ENCODE measurements at places on chromosomes 2 and 18. TPM values are rescaled to one million over a fixed set of nuclear protein-coding genes. Genes with fewer than 3 reads are reported as not detected.
A peak's percentile ranks its signal among the peaks of the same experiment; 100 is the strongest.

Gene LTBP1
- 398 TPM for total RNA-seq

Gene SRD5A2
- not detected for total RNA-seq

Gene PLEKHH2
- total RNA-seq = 4.9 TPM

Gene FAM124B
- total RNA-seq = not detected

Gene GTF2A1L
- total RNA-seq = not detected

Gene SFT2D3
- total RNA-seq = 7.1 TPM

Gene ACKR3
- 56.6 TPM for total RNA-seq

Gene GLI2
- 37.0 TPM for total RNA-seq

Gene EVX2
- total RNA-seq = not detected

Gene DNER
- not detected for total RNA-seq

Gene MC4R
- not detected for total RNA-seq

DNA sequence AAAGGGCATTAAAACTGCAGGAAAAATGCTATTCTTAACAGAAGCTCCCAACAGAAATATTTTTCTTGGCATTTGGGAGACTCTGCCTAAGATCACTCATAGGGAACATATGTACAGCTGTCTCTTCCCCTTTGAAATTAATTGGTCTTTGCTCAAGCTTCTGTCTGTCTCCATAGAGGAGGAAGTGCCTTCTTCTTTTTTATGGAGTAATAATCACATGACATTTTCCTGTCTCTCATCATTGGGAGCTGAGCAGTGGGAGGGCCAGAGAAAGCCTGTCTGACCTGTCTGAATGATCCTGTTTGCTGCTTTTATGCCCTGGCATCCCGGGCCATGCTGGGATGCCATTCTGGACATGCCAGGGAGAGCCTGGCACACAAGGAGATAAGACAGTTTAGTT, 145.6 kb downstream of the AQP4 start:
- no peak for DNase-seq

- DNase-seq = no peak
Observed at GRCh38 chr2:217360781-217361482, 501.1 kb upstream of the TNP1 start.

- DNase-seq = no peak
Observed at GRCh38 chr2:69466728-69467127, 29.5 kb upstream of the NFU1 start.

GRCh38 chr2:147181351-147182029, 663.3 kb upstream of the ACVR2A start:
- DNase-seq = no peak

GRCh38 chr2:72134997-72135800, 12.5 kb downstream of the CYP26B1 start:
- peak; percentile 79 for DNase-seq

DNA sequence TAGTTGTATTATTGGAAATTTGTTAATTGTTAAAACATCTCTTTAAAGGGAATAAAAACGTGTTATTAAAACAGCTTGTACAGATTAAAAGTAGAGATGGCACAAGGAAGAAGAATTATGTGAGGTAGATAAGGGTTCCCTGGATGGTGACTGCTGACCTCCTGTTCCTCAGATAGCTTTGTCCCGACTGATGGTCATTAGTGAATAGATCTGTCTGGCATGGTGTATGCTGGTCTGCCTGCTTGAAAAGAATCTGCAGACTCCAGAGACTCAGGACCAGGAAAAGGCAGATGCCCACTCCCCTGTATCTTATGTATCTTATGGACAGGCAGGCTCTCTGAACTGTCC, 5.6 kb upstream of the FARP2 start:
- no peak for DNase-seq

DNA sequence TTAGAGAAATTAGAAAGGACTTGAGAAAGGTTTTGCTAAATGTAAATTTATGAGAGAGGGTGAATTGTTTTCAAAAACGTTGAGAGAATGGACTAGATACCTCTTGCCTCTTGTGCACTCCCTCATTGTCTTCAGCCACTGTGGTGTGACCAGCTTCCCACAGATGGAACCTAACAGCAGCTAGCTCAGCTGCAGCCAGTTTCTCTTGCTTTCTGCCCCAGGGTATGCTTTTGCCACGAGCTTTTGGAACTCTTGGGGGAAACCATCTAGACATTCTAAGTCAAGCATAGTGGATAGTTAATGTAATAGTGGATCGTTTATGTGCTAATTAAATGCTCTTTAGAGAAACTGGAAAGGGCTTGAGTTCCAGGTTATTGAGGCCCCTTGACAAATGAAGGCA, 288.2 kb downstream of the CTNNA2 start:
- DNase-seq = no peak

GRCh38 chr2:60306267-60306861, 247.1 kb downstream of the BCL11A start:
- no peak for DNase-seq

GRCh38 chr2:237182422-237183123, 96.9 kb downstream of the COPS8 start:
- no peak for DNase-seq

DNA sequence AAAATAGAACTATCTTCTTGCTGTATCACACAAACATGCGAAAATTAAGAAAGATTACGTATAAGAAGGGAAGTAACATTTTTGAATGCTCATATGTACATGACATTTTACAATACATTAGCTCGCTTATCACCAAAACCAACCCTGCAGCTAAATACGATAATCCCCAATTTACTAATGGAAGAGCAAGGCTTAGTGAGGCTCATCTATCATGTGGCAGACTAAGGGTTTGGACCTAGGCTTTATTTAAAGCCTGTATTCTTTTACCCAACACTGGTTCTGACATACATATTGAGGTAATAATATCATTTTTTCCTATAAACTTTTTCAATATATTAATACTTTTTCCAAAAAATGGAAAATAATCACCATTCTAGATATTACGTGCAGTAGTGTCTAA, 116.8 kb upstream of the TTC39C start:
- no peak for DNase-seq

DNA sequence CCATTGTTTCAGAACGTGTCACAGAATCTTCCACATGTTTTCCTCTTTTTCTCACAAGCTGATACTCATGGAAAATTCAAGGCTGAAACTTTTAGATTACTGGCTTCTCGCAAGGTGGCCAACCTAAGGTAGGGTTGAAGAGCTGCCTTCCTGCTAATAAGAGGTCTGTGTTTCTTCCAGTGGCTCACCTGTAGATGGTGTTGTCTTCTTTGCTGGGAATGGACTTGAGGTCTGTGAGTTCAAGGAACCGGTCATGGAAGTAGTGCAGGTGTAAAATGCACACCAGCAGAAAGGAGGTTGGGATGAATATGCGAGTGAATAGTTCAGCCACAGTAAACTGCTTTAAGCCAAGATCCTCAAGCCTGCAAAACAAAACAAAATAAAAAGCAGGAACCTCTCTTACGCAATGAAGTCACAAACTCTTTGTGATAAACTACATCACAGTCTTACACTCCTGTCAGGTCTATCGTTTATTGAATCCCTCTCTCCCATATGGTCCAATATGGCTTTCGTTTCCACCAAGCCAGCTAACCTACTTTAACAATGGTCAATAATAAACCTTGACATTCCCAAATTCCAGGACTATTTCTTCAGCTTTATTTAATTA, 258.9 kb downstream of the NAPG start:
- DNase-seq = no peak

- DNase-seq = no peak
Observed at GRCh38 chr2:75560022-75560767, 544 bp downstream of the EVA1A start.

- DNase-seq = no peak
Observed at GRCh38 chr18:11512096-11513025, 97.0 kb upstream of the SLC35G4 start.

GRCh38 chr2:24613154-24613814, 122.2 kb downstream of the NCOA1 start:
- DNase-seq = no peak

DNA sequence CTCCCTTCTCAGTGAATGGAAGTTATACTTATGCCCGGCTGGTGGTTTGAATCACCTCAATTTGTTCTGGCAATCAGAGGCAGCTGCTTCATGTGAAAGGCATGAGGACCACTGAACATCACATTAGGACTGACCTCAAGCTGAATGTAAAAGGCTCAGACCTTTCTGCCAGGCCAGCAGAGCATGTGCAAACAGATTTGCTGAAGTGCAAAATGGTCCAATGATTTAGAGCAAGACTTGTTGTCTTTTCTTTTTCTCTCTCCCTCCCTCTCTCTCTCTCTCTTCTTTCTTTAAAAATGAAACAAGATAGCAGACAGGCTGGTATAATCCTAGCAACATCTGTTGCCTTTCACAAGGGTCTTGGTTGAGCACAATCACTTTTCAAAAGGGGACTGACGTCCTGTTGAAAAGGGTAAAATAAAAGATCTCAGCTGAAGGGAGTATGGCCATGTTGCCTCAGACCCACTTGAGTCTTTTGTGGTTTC, 13.3 kb upstream of the CDH7 start:
- no peak for DNase-seq

GRCh38 chr2:168448980-168449379, 7.1 kb upstream of the CERS6 start:
- no peak for DNase-seq

- DNase-seq = no peak
Observed at GRCh38 chr2:212893216-212893615, 258.2 kb downstream of the IKZF2 start.

GRCh38 chr2:215514516-215514915, 78.6 kb upstream of the FN1 start:
- DNase-seq = no peak

- DNase-seq = no peak
Observed at GRCh38 chr2:66460031-66460430, 25.1 kb downstream of the MEIS1 start.

DNA sequence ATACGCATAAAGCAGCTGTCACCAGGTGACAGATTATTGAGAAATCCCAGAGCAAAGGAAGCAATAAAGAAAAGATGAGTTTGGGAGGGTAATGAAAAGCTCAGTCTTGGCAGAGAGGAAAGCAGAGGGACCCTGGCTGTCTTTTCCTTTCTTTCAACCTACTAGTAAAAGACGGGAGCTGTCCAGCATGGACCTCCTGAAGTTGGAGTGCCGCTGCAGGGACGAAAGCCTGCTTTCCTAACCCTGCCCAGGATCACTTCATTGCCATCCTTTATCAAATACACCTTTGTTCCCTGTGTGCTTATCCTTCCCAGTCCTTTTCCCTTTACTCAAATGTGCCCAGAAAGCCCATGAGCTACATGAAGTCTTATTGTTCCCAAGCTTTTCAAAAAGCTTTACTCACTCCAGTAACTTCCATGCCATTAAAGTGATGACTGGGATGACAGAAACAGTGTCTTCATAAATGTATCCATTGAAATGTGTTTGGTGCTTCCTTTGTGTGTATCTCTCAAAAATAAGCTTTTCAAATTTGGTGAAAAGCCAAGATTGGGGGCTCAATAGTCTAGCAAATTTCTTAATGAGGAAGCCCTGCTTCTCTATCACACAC, 3.7 kb upstream of the SPR start:
- DNase-seq = no peak
